ELF-1 (cell line): ENCODE measurements at places on chromosomes 16 and 17.
A peak's percentile ranks its signal among the peaks of the same experiment; 100 is the strongest.

GRCh38 chr17:29595107-29595942 is 2.4 kb downstream of the ANKRD13B start:
- peak; percentile 47 for DNase-seq

DNA sequence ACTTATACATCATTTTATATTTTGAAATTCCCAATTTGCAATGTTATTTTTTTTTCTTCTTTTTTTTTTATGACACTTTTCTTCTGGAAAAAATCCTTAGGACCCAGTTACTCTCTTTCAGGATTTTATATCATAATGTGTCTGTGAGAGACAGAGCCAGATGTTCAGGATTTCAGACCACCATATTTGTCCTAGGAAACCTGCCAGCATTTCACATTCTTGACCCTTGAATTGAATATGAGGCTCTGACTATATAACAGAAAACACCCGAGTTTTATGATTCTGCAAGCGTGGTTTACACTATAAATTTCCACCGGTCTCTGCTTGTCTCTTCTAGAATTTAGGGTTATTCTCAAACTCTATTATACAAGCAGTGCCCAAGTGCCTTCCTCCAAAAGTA is 621.0 kb downstream of the WWOX start:
- no peak for DNase-seq

GRCh38 chr16:21186326-21186691 is 25.1 kb downstream of the ZP2 start:
- no peak for DNase-seq

DNA sequence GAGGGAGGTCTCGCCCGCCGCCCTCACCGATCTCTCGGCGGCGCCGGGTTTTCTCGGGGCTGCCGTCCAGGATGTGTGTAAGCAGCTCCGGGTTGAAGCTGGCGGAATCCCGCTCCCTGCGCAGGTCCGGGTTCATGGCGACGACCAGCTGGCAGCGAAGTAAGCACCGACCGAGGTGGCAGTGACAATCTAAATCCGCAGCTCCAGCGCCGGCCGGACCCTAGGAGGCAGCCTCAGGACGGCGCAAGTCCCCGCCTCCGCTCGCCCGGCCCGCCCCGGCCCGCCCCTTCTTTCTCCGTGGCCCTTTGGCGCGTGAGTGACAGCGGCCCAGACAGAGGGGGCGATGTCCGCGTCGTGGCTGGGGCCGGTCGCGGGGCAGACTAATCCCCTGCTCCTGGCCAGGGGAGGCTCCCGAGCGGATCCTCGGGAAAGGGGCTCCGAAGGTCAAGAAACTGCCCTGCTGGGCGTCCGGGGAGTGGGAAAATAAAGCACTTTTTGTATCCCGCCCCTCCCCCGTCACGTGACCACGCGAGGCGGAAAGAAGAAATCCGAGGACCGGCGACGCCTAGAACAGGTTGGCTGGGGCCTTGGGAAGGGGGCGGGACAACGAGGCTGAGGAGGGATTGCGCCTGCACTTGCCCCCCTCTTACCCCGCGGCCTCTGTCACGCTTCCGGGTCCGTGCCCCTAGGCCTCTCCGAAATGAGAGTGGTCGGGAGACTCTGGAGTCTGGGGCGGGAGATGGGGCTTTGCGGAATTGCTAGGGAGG is at the start of the genes ACOX1 and TEN1:
TSS of gene ACOX1 (minus strand) at position 229 of the 767 bp plus-strand sequence. CDS start at position 136, 93 bp downstream.
TSS of gene TEN1 (plus strand) at position 303 of the 767 bp plus-strand sequence. CDS start 6,953 bp downstream, outside the sequence.
- DNase-seq = peak; percentile 98

- DNase-seq = no peak
These were observed 9.7 kb downstream of the IGFBP4 start for GRCh38 chr17:40452921-40453378.
